Activated T-helper 2 cell treated with anti-CD3 and anti-CD28 coated beads, Interferon-gamma antibody, Interleukin-2, Interleukin-4, amounts not matched to agents 10 μg/mL and 5 μg/mL and 100 μg/mL, durations not matched to agents 14 hours and 24 hours and 36 hours (primary cell): ENCODE measurements at places on chromosomes 6 and 20. TPM values are rescaled to one million over a fixed set of nuclear protein-coding genes. Genes with fewer than 3 reads are reported as not detected.

GRCh38 chr6:79066330-79066729 lies 11.7 kb downstream of the PHIP start:
- no peak overlapping the region for H3K4me3 ChIP-seq
- H3K27me3 ChIP-seq: no peaks in the 10 kb centered on the region
- peaks cover 18% of the 10 kb centered on the region for H3K36me3 ChIP-seq
- H3K4me1 ChIP-seq: peaks cover 16% of the 10 kb centered on the region
- H3K27ac ChIP-seq: no peak overlapping the region

DNA sequence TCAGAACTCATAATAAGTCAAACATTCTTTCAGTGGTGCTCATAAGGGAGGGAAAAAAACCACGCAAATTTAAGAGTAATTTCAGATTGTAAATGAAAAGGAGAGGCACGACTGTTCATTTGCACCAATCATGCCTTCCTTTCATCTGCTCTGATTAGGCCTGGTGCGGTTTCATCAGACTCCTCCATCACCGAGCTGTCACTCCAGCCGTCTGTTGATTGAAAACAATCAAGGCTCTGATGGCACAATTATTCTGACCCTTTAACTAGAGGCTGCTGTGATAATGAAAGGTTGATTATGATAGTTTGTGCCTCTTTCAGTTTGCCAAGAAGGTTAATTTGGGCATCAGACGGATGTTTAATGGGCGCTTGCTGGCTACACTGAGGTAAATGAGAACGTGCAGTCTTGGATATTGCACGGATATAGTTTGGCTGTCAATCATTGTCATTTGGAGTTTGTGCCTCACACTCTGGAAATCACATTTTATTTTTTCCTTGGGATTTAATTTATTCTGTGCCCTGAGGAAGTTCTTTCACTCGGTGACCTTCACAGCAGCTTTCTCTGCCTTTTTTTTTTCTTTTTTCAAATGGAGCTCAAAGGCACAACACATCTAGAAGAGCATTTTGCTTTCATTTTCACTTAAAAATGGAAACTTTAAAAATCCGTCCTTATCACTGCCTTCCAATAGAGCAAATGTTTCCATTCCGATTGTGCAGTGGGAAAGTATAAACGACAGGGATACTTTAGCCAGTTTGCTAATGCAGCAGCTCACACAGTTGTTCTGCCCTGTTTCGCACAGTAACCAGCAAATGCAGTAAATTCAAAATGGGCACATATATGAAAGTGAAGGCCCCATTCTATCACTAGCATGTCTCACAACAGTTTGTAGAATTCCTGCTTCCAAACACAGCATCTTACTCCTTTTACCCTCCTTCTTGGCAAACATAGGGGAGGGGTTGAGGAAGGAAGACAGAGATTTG lies 172.8 kb downstream of the KLHL32 start:
- no peaks in the 10 kb centered on the region for H3K36me3 ChIP-seq
- no peaks in the 10 kb centered on the region for H3K4me1 ChIP-seq
- H3K27me3 ChIP-seq: no peaks in the 10 kb centered on the region
- no peak for DNase-seq
- no peak overlapping the region for H3K27ac ChIP-seq
- peak overlapping the region; percentile 15 for H3K4me3 ChIP-seq

- H3K27ac ChIP-seq: no peak overlapping the region
- H3K36me3 ChIP-seq: peaks cover 16% of the 10 kb centered on the region
- no peak for DNase-seq
- peak overlapping the region; percentile 67 for H3K4me3 ChIP-seq
Observed at GRCh38 chr20:25058847-25059810, 1.2 kb upstream of the ACSS1 start.

The GRM1 gene
- total RNA-seq: not detected in 2 replicates

The KCNK17 gene
- total RNA-seq: not detected in 2 replicates

- H3K4me1 ChIP-seq: peaks cover 7% of the 10 kb centered on the region
- peaks cover 10% of the 10 kb centered on the region for H3K27me3 ChIP-seq
- no peak overlapping the region for H3K27ac ChIP-seq
- H3K4me3 ChIP-seq: no peak overlapping the region
Observed at GRCh38 chr20:57473246-57474048, 51.5 kb downstream of the CTCFL start.

- no peaks in the 10 kb centered on the region for H3K36me3 ChIP-seq
- DNase-seq: no peak
- H3K27me3 ChIP-seq: peaks cover 12% of the 10 kb centered on the region
- H3K27ac ChIP-seq: no peak overlapping the region
- H3K4me3 ChIP-seq: no peak overlapping the region
Observed at GRCh38 chr6:11067348-11067747, 23.2 kb upstream of the ELOVL2 start.

The PTPRT gene
- not detected in 2 replicates for total RNA-seq

DNA sequence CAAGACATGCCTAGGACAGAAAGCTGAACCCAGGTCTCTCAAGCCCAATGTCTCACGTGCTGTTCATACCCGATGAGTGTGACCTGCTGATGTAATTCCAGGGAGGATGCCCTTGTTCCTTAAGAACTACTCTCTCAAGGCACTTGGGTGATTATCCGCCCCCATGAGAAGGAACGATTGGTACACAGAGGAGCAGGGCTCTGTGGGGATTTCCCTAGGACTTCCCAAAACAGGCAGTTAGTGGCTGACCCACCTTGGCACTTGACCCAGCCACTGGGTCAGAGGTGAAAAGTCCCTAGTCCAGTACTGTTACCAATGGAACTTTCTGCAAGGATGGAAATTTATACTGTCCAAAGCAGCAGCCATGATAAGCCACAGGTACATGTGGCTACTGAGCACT lies 9.2 kb upstream of the BPIFB6 start:
- no peak for DNase-seq
- H3K27ac ChIP-seq: no peak overlapping the region
- H3K4me3 ChIP-seq: no peak overlapping the region
- no peaks in the 10 kb centered on the region for H3K4me1 ChIP-seq

- H3K4me3 ChIP-seq: peak within 1 kb of the TSS; percentile 95
- peak within 1 kb of the TSS; percentile 97 for H3K27ac ChIP-seq
- no peaks in the 10 kb centered on the region for H3K36me3 ChIP-seq
- peak; percentile 74 for DNase-seq
- H3K27me3 ChIP-seq: no peaks in the 10 kb centered on the region
Observed at GRCh38 chr6:156776840-156777576, at the start of gene ARID1B. TSS of gene ARID1B (plus strand) at chr6:156777378. CDS start at chr6:156777681, 303 bp downstream.

The VSX1 gene
- not detected in 2 replicates for total RNA-seq
